A549 (cell line): ENCODE measurements at places on chromosomes 2 and 18. TPM values are rescaled to one million over a fixed set of nuclear protein-coding genes. Genes with fewer than 3 reads are reported as not detected.

The TPO gene
- not detected in 3 replicates for polyA plus RNA-seq

The TNFAIP6 gene
- 2.9 to 4.5 TPM (median 4.1 TPM) in 3 replicates for polyA plus RNA-seq

The CDH2 gene
- polyA plus RNA-seq, result 49.8 to 56.6 TPM (median 54.0 TPM) in 3 replicates

The SPRED2 gene
- 18.9 to 22.6 TPM (median 20.6 TPM) in 3 replicates for polyA plus RNA-seq

The NDC80 gene
- 11.1 to 13.0 TPM (median 11.7 TPM) in 3 replicates for polyA plus RNA-seq

The TMEM247 gene
- polyA plus RNA-seq, result not detected in 3 replicates
